Stimulated activated CD4-positive, alpha-beta T cell treated with anti-CD3 and anti-CD28 coated beads, Interleukin-4, amount 100 ng/mL, for 1 hour (primary cell): ENCODE measurements at places on chromosomes 7 and 10.

GRCh38 chr7:105719395-105719794 is 138.1 kb upstream of the EFCAB10 start:
- no peak for DNase-seq

GRCh38 chr7:116224492-116225098 is 14.3 kb downstream of the TES start:
- DNase-seq: no peak

GRCh38 chr7:30899630-30900029 is 12.0 kb upstream of the AQP1 start:
- no peak for DNase-seq

- no peak for DNase-seq
Observed at GRCh38 chr10:28169525-28169924, 133.3 kb downstream of the MPP7 start.

GRCh38 chr10:127619546-127620325 is 70.6 kb downstream of the NPS start:
- DNase-seq: no peak

DNA sequence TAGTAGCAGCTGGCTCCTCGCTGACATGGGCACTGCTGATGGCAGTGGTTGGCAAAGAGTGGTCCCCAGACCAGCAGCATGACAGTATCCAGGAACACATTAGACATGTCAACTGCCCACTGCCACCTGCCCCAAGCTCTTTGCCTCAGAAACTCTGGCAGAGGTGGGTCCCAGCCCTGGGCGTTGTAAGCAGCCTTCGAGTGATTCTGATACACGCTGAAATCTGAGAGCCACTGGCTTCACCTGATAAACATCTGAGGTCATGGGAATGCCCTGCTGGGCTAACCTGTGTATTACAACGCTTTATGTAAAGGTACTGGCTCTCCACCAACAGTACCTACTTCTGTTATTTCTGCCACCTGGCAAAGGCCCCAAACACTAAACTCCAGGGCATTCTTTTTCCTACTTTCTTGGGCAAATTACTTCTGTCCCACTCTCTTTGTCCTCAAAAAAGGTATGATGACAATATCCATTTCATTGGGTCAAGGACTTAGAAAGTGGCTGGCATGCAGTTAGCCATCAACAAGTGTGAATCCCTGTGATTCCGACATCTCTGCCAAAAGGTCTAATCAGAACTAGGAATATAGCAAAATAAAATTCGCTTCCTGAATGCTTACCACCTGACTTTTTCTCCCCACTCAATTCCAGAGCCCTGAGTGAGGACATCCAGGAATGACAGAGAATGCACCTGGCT is 9.2 kb downstream of the SGMS1 start:
- no peak for DNase-seq

DNA sequence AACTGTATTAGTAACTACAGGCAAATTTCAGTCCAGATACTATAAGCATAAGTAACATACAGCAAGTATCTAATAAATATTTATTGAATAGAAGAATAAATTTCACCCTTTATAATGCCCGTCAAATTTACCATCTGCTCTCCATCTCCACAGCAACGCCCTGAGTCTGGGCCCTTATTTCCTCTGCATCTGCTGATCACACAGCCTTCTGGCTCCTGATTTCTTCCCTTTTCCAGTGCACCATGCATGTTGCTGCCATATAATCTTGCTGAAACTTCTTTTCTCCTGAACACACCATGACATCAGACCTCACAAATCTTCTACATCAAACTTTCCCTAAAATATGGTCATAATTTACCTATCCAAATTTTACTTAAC is 15.4 kb downstream of the HYCC1 start:
- no peak for DNase-seq
